ENCODE measurements at places on chromosomes 7 and 10.

GRCh38 chr7:151242159-151243044 is 6.1 kb downstream of the SMARCD3 start:
- DNase-seq = no peak

- DNase-seq = no peak
Observed at GRCh38 chr7:82375129-82375528, 68.4 kb downstream of the CACNA2D1 start.

DNA sequence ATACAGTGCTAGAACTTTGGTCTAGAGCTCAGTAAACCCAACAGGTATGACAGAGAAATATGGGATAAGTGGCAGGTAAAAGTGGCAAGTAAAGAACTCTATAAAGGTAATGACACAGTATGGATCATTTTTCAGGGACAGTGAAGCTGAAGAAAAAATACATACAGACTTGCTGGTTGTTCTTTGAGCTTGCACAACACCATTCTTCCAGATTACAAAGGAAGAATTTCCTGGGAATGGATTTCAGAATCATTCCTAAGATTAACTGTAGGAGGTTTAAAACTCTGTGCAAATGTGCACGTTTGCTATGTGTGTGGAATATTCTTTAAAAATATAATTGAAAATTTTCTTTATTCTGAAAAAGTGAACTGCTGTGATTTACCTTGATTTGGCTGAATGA is 36.0 kb downstream of the PHF14 start:
- no peak for DNase-seq

- no peak for DNase-seq
Observed at GRCh38 chr10:3071405-3072198, 4.3 kb downstream of the PFKP start.

DNA sequence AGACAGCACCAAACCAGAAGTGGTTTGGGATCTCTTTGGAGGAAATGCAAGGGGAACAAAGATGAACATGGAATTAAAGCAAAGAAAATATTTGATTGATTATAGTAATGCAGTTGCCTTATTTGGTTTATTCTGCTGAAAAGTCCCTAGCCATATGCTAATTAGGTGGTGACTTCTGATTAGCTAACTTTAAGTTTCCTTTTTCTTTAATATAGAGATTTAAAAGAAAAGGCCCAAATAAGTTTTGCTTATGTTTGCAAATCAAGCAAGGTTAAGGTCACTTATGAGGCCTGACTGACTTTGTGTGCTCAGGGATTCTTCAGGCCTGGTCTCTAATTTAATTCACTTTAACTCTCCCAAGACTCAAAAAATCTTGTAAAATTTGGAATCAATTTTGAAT is 6.2 kb upstream of the ANKRD22 start:
- no peak for DNase-seq

- no peak for DNase-seq
Observed at GRCh38 chr7:99135938-99136337, 8.0 kb downstream of the SMURF1 start.

GRCh38 chr7:149625947-149626392 is 128.4 kb upstream of the ZNF746 start:
- DNase-seq = no peak

DNA sequence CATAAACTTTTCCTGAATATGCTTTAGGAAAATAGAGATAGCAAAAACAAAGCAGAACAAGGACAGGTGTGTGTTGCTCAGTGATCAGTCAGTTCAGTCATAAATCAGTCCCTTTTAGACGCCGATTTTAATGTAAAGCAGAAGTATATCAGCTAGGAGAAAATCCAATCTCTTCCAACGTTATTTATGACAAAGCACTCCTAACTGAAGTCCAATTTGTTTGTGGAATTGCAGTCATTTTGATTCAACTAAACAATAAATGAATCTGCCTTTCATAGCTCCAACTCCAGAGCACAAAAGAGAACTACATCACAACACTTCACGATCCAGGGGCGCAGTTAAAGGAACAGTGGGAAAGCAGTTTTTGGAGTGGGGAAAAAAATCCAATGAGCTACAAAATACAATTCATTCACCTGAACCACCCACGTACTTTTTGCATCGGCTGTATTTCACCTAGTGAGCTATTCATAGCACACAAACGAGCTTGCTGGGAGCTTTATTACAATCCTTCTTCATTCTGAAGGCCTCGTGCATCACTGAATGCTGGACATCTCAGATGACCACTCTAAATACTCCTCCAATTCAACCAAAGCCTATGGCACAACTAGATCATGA is 151.3 kb downstream of the LRRN3 start:
- DNase-seq = no peak

DNA sequence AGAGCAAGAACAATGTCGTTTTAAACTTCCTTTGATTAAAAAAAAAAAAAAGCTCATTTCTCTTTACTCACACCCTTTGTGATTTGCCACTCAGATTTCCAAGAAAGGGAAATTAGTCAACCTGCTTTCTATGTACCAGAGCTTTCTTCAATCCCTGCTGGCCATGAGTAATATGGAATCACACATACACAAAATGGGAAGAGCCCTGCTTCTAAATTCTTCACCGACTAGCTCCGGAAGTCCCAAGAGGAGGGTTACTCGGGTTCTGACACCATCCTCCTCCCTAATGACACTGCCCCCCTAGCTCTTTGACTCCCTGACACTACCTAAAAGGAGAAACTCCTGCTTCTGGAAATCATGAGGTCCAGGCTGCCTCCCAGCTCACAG is 81.8 kb upstream of the SFMBT2 start:
- no peak for DNase-seq

DNA sequence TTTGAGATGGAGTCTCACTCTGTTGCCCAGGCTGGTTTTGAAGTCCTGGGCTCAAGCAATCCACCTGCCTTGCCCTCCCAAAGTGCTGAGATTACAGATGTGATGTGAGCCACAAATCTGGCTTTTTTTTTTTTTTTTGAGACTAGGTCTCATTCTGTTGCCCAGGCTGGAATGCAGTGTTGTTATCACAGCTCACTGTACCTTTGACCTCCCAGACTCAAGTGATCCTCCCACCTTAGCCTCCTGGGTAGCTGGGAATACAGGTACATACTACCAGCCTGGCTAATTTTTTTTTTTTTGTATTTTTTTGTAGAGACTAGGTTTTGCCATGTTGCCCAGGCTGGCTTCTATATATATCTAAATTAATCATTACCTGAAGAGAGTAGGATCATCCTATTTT is 62.4 kb downstream of the HIF1AN start:
- no peak for DNase-seq

DNA sequence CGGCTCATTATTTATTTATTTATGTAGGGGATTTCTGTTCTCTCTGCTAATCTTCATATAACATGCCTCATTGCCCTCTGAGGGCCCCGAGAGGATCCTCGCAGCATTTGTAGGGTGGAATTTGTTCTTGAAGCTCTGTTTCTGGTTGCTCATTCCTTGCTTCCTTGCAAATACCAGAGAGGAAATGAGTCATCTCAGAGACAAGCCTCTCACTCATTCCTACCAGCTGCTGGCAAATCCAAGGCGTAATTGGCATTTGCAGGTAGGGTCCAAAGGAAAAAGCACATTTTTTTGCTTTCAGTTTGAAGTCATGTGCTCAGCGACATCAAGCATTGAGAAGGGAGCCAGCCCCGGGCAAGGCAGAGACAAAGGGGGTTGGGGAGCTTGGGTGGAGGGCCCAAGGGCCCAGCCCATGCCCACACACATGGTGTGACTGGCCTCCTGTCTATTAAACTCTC is 501.6 kb downstream of the GALNT17 start:
- no peak for DNase-seq

DNA sequence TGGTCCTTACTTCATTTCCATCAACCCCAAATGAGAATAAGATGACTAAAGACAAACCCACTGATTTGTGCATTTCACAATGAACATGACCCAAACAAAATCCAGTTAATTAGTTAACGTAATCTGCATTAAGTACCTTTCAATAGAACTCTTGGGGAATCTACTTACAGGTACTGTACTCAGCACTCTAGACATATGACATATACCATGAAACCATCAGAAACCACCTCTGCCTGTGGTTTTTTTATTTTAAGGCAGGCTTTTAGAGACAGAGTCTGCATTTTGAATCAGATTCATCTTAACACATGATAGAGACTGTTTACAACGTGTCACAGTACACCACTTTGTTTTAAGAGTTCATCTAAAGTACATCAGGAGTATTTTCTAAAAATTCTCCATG is 168.4 kb downstream of the BTAF1 start:
- DNase-seq = no peak

- DNase-seq = peak; percentile 26
Observed at GRCh38 chr7:90758933-90759562, 162.9 kb downstream of the CDK14 start.

DNA sequence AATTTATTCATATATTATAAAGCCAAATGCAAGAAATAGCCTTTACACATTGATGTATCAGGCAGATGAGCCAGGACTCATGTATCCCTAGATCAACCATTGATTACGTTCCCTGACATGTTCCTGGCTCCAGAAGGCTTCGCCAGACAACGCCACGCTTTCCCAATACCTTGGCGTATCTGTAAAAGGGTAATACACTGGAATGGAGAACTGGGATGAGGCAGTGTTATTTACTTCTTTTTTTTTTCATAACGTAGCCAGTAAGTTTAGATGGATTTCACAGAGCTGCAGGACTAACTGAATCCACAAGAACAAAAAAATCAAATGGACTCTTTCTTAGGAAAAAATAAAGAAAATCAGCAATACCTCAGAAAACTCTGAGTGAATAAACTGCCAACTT is 588.1 kb upstream of the SEMA3D start:
- no peak for DNase-seq

GRCh38 chr10:86522510-86522855 is 891 bp upstream of the WAPL start:
- no peak for DNase-seq

GRCh38 chr7:142131439-142132185 is 20.1 kb downstream of the MGAM2 start:
- no peak for DNase-seq

DNA sequence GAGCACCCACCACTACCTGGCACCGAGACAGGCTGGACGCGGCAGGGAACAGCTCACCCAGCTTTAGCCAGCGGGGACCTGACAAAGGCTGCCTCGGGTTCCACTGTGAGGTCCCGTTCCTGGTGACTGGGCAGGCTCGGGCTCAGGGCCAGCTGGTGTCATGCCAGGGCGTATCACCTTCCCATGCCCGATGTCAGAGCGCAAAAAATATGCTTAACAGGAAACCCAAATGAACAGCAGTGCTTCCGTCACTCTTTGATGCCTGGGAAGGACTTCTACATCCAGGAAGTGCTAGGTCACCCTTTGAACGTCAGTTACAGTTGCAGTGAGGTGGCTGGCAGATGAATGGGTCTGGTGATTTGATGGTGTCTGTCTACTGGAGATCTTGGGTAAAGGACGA is 106.0 kb downstream of the ADARB2 start:
- peak; percentile 79 for DNase-seq

GRCh38 chr7:3013975-3014792 is 29.5 kb downstream of the CARD11 start:
- DNase-seq = no peak

DNA sequence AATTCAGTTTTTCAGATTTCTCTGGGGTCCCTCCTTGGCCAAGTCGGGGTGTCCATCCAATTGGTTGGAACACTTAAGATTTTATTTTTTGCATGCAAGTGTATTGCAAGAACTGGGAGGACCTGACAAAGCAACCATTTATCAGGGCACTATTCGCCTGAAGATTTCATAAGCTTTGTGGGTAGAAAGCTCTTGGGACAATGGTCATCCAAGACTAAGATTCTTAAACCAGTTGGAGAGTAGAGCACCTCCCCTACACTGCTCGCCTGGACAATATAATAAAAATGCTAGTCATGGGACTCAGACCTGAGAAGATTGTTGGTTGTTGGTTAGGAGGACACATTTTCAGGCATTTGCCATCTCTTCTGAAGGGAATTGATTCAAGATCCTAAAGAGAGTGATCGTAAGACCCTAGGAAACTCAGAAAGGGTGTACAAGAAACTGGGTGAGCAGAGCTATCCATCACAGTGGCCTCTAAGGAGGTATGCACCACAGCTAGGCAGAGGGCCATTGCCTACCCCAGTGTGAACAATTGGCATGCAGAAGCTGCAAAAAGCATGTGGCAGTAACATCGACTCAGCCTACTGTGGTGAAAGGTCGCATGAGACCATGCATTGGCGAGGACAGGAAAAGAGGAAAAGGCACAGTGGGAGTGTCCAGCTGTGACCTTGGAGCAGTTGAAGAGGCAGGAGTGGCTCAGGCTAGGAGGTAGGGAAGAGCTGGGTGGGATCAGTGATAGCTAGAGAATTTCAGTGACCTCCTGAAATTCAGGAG is 1235.3 kb upstream of the AUTS2 start:
- no peak for DNase-seq

DNA sequence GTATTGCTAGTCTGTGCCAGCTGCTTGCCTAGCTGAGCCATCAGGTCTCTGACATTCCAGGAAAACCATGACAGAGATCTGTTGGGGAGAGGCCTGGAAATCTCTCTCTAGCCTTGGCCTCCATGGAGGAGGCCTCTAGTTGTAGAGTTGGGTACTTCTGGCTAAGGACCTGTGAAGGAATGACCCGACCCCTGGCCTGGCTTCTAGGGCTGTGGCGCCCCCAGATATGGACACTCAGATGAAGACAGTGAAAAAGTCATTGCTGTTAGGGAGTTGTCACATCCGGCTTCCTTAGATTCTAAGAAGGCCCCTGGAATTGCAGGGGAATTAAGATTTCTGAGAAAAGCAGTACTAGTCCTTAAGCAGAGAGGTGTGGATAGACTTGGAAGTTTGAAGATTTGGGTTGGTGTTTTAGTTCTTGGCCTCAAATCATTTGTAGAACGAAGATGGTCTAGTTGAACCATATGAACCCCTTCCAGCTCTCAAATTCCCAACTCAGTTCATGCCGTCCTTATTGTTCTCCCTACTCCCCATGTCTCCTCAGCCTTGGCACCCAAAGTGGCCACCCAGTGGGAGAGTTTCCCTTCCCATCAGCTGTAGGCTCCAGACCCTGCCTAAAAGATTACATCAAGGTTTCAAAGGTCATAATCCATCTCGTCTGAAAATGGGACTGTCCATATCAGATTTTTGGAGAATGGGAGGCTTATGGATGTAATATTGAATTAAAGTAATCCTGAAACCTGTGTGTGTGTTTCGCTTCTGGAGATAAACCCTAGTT is 7.0 kb downstream of the HHEX start:
- DNase-seq = no peak

GRCh38 chr10:69049566-69049961 is 38.3 kb upstream of the SRGN start:
- no peak for DNase-seq

GRCh38 chr10:132545659-132546367 is 8.2 kb downstream of the INPP5A start:
- DNase-seq = no peak

DNA sequence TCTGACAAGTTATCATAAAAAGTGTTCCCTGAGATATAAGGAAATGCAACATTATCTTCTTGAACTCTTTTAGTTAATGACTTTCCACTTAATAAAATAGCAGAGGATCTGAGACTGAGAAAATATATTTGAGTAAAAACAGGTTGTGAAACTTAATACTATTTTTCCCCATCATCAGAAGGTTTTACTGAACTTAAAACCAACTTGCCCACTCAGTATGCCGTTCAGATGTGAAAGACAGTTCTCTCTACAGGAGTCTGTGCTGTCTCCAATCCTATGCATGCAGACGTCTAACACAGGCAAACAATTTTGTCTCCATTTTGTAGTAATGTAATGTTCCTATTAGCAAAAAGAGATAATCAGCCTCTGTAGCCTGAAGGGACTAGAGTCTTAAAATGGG is 38.2 kb upstream of the CYP2C18 start:
- no peak for DNase-seq

All from NCI-H2029 treated with DMSO at 0.1 percent for 48 hours (cell line).